ENCODE measurements at places on chromosomes 7 and 10. TPM values are rescaled to one million over a fixed set of nuclear protein-coding genes. Genes with fewer than 3 reads are reported as not detected.

The MMP21 gene
- total RNA-seq = 0.30 TPM

The OR6B1 gene
- not detected for total RNA-seq

The CCDC3 gene
- total RNA-seq = 0.47 TPM

The TAS2R38 gene
- total RNA-seq = not detected

The ANKRD61 gene
- 0.35 TPM for total RNA-seq
